ENCODE measurements at places on chromosomes 6 and 20.

DNA sequence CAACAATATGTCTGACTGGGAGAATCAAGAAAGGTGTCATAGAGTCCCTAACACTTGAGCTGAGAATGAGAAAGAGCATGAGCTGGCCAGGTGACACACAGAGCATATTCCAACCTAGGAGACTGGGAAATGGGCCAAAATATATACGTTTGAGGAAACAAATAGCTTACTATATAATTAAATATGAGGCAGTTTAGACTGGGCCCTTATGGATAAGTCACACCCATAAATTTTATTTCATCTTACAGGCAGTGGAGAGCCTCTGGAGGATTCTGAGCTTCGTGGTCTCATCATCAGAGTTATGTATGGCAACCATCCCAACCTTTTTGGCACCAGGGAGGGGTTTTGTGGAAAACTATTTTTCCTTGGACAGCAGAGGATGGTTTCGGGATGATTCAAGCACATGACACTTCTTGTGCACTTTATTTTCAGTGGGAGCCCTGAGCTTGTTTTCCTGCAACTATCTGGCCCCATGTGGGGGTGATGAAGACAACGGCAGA lies 12.9 kb upstream of the NQO2 start:
- no peak for DNase-seq

- no peak for DNase-seq
Measured at GRCh38 chr20:53202777-53203176, 230.6 kb downstream of the TSHZ2 start.

DNA sequence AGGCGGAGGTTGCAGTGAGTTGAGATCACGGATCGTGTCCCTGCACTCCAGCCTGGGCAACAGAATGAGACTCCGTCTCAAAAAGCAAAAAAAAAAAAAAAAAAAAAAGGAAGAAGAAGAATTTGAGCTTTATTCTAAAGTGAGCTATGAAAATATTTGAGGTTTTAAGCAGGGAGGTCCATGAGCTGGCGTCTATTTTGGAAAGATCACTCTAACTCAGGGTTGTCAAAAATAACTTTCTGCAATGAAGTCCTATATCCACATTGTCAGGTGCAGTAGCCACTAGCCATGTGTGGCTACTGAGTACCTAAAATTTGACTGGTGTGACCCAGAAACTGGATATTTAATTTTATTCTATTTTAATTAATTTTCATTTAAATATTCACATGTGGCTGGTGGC lies 217.1 kb downstream of the PTPRT start:
- DNase-seq: no peak

- DNase-seq: no peak
Measured at GRCh38 chr20:59300333-59301081, at the start of gene EDN3. Gene EDN3 (plus strand): TSS chr20:59300611. CDS start chr20:59300813, 202 bp downstream.

DNA sequence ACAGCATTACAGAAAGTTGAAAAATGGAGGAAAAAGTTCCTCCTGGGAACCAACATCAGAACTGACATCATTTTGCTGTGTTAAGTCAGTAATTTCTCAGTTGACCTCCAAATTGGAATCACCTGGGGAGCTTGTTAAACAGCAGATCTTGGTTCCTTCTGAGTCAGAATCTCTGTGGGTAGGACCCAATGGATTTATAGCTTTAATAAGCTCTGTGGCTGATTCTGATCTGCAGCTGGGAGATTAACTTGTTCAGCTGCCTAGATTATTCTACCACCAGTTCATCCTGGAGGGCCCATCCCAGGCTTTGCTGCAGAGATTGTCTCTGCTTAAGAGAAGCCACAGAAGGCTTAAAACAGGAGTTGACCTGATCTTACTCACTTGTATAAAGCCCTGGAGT lies 90.7 kb upstream of the POPDC3 start:
- DNase-seq: no peak

DNA sequence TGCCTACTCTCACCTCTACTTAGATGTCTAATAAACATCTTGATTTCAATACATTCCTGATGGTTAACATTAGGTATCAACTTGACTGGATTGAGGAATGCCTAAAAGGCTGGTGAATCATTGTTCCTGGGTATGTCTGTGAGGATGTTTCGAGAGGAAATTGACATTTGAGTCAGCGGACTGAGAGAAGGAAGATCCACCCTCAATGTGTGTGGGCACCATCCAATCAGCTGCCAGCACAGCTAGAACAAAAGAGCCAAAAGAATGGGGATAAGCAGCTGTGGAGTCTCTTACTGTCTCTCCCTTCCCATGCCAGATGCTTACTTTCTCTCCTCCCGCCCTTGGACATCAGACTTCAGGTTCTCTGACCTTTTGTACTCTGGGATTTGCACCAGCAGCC lies 128.6 kb upstream of the HS3ST5 start:
- no peak for DNase-seq

Data from HEK293T (cell line).